RWPE2 (cell line): ENCODE measurements at places on chromosomes 7 and 10.

- no peak for DNase-seq
Measured at GRCh38 chr7:112160771-112161150, 45.4 kb downstream of the DOCK4 start.

DNA sequence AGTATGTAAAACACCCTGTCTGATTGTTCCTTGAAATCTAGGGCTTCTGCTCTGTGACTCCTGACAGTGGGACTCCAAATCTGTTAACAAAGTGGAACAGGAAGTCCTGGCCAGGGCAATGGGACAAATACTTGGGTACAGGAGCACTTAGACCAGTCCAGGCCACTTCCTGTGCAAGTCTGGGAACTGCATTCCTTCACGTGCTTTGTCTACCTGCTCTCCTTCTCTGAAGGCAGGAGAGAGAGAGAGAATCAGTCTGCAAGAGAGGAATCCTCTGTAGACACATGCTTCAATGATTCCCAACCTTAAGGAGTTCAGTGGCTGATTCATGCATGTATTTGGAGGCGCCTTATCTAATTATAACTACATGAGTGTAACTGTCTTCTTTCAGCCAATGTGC lies 530.2 kb downstream of the GATA3 start:
- DNase-seq = no peak

DNA sequence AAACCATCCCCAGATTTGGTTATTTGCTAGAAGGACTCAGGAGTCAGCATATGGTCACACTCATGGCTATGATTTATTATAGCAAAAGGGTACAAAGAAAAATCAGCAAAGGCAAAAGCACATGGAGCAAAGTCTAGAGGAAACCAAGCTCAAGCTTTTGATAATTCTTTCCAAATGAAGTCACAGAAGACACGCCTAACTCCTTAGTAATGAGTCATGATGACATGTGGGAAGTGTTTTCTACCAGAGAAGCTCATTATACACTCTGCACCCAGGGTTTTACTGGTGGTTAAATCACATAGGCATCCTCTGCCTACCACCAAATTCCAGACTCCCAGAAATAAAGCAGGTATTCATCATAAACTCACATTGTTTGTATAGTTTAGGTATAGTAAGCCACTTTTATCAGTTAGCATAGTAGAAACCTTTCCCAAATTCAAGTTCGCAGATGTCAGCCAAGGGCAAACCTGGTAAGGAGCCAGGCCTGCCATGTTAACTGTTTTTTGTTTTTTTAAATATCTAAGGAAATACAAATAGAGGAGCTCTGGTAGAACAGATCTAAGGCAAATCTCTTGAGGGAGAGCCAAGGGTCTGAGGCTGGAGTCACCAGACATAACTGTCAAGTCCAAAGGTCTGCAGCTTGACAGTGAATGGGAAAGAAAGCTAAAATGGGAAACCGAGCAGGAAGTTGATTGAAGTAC lies 15.4 kb upstream of the HIBADH start:
- DNase-seq = no peak

DNA sequence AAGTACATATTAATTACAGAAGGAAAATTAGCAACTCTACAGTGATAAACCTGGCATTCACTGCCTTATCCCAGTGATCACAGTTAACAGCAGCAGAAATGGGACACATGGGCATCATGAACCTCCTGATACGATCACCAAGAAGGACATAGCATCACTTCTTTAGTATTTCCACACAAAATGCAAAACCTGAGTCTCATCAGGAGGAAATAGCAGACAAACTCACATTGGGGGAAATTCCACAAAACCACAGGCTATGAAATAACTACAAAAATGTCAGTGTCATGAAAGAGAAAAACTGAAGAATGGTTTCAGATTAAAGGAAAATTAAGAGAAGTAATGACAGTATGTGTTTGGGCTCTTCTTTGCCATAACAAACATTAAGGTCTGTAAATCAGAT lies 12.0 kb upstream of the PURB start:
- DNase-seq = no peak

- DNase-seq = no peak
Measured at GRCh38 chr7:359226-359765, 69.3 kb downstream of the FOXL3 start.

- no peak for DNase-seq
Measured at GRCh38 chr10:1022413-1022812, 3.2 kb downstream of the IDI2 start.

DNA sequence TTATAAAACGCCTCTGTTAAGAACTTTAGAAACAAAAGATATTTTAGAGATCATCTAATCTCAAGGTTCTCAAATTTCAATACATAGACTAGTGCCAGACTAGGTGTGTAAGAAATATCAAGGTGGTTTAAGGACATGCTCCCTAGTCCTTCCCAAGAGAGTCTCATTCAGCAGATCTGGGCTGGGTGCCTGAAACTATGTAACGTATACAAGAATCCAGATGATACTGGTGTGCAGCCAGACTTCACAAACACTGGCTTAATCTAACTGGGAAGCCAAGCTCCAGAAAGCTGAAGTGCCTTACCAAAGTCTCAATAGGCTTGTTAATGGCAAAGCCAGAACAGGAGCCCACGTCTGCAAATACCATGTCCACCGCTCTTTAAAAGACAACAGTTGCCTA lies 105.0 kb upstream of the AMPH start:
- DNase-seq = no peak

DNA sequence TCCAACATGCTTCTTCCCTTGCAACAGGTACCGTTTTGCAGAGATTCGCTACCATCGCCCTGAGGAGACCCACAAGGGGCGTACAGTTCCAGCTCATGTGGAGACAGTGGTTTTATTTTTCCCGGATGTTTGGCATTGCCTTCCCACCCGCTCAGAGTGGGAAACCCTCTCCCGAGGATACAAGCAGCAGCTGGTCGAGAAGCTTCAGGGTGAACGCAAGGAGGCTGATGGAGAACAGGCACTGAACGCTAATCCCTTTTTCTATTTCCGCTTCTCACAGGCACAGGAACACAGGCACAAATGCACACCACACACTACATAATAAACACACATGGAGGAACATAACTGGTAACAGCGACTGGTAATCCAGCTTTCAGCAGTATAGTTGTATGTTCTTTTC lies 35.2 kb downstream of the CCAR1 start:
- DNase-seq = no peak

- no peak for DNase-seq
Measured at GRCh38 chr7:80154656-80155333, 20.2 kb downstream of the GNAI1 start.

- DNase-seq = no peak
Measured at GRCh38 chr7:14294637-14295036, 305.2 kb upstream of the ETV1 start.

DNA sequence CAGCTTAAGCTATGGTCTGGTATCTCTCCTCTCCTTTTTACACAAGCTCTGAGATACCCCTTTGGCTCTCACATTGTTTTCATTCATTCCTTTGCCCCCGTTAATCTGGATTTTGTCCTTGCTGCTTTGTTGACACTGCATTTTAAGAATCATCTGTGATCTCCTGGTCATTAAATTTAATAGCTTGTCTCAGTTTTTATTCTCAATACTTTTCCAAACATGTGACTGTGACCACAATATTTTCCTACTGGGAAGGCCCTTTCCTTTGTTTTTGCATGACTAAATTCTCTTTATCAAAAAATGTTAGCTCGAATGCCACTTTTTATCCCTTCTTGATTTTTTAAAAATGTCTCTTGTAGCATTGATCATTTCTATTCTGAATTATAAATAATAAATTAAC lies 171.2 kb downstream of the SUGCT start:
- no peak for DNase-seq

- no peak for DNase-seq
Measured at GRCh38 chr7:7180725-7181449, 1.5 kb upstream of the C1GALT1 start.

- peak; percentile 28 for DNase-seq
Measured at GRCh38 chr10:122495406-122496340, 34.3 kb downstream of the HTRA1 start.

DNA sequence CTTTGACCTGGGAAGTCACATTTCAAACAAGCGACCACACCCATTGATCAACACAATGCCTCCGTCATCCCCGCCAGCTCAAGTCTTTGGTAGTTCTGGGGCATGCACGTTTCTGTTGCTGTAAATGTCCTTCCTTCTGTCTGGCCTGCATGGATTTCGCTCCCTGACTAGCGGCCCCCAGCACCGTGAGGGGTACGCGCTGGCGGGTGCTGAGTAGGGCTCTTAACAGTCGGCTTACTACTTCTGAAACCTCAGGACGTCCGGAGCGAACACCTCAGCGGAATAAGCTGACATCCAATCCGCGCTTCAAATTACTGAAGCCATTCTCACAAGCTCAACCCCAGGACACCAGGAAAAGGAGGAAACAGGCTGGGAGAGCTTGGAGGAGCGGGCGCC lies 505 bp downstream of the NUDCD3 start:
- no peak for DNase-seq

DNA sequence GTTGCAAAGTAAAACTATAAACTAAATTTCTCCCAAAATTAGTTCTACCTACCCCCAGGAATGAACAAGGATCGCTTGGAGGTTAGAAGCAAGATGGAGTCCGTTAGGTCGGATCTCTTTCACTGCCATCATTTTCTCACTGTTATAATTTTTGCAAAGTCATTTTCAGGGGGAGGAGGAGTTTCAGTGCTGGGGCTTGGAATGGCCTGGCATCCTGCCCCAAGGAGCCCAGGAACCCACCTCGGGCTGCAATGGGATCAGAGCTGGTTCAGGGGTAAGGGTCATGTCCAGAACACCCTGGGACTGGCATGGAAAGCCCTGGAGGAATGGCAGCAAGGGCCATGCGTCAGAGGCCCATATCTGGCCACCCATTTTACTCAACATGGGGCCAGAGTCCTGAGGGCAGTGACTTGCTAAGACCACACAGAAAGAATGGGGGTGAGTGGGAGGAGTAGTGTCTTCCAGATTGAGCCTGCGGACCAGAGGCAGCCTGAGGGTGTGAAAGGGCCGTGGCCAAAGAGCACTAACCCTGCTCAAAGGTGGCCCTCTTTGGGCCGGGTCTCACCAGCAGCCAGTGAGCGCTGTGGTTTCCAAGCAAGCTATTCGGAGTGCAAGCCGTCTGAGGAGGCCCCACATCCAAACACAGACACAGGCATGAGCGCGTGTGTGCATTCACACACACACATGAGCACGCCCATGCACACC lies 31.8 kb downstream of the GPRIN2 start:
- peak; percentile 87 for DNase-seq

GRCh38 chr7:121073463-121074099 lies 85.1 kb downstream of the CPED1 start:
- DNase-seq = no peak

- DNase-seq = no peak
Measured at GRCh38 chr7:156656598-156656997, 16.0 kb downstream of the RNF32 start.

- no peak for DNase-seq
Measured at GRCh38 chr7:107666790-107667189, 6.2 kb downstream of the SLC26A4 start.

- no peak for DNase-seq
Measured at GRCh38 chr7:40535678-40536077, 400.9 kb downstream of the SUGCT start.

DNA sequence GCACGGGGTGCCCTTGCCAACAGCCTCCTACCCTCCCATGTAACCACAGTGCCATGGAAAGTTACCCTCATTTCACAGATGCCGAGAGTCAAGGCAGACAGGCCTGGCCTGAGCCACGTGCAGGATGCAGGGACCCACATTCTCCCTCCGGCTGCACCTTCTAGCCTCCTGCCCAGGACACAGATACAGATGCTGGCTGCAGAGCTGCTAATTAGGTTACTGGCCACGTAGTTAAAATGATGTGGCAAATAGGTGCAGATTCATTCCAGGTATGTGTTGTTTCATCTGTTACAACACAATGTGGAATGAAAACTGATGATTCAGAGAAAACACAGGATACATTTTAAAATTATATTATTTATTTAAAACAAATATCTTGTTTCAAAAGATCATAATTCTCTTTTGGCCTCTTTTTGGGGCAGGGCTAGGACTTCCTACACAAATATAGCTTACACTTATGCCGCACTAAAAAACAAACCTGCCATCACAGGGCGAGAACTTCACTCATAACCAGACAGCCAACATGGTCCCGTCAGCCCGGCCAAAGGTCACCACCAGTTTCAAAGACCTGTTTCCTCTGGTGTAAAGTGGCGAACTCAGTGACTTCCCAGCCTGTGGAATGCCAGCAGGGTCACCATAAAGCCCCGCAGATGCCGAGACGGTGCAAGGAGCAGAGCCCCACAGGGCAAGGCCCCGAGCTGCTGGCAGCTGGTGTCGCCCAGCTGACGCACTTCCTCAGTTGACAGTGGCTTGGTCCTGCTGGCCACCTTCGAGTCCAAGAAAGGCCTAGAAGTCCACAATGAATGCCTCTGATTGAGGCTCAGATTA lies 83.5 kb downstream of the TNS3 start:
- DNase-seq = no peak

DNA sequence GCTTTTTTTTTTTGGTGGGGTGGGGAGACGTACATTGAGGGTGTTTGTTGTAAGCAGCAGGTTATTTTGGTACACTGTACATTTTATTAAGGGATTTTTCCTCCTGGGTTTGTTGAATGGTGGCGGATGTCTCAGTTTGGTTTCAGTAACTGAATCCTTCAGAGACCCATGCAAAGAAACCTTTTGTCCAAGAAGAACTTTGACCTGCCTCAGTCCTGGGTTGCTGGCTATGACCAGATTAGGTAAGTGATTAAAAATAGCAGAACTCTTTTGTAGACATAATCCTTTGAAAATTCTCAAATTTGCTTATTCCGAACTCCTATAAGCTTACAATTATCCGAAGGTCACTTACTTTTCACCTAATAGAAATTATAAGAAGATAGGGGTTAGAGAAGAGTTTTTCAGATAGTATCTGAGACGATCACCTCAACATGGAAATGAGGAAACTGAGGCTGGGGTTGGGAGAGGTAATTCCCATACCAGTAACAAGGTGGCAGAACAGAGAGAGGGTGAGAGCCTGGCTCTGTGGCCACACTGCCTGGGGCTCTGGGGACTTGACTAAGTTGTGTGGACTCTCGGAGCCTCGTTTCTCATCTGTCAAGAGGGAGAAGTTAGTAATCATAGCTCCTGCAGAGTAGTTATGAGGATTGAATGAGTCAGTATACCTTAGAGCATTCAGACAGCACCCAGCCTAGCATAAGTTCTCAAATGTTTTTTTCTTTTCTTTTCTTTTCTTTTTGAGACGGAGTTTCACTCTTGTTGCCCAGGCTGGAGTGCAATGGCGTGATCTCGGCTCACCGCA lies 87.4 kb downstream of the CCNY start:
- no peak for DNase-seq

GRCh38 chr7:34756025-34756437 lies 98.0 kb downstream of the NPSR1 start:
- no peak for DNase-seq

- DNase-seq = no peak
Measured at GRCh38 chr10:119651514-119652360, 557 bp downstream of the BAG3 start.

- no peak for DNase-seq
Measured at GRCh38 chr10:129793996-129794395, 170.1 kb downstream of the EBF3 start.
